ENCODE measurements at places on chromosomes 2 and 18.

GRCh38 chr2:63880625-63881024, 38.9 kb downstream of the UGP2 start:
- no peak for DNase-seq

- DNase-seq: no peak
Observed at GRCh38 chr18:37496568-37496967, 69.0 kb downstream of the CELF4 start.

- no peak for DNase-seq
Observed at GRCh38 chr2:215796140-215796855, 217.1 kb downstream of the MREG start.

- no peak for DNase-seq
Observed at GRCh38 chr2:228344531-228344930, 163.0 kb upstream of the SPHKAP start.

GRCh38 chr18:63131106-63131958, 188.2 kb downstream of the BCL2 start:
- DNase-seq: no peak

DNA sequence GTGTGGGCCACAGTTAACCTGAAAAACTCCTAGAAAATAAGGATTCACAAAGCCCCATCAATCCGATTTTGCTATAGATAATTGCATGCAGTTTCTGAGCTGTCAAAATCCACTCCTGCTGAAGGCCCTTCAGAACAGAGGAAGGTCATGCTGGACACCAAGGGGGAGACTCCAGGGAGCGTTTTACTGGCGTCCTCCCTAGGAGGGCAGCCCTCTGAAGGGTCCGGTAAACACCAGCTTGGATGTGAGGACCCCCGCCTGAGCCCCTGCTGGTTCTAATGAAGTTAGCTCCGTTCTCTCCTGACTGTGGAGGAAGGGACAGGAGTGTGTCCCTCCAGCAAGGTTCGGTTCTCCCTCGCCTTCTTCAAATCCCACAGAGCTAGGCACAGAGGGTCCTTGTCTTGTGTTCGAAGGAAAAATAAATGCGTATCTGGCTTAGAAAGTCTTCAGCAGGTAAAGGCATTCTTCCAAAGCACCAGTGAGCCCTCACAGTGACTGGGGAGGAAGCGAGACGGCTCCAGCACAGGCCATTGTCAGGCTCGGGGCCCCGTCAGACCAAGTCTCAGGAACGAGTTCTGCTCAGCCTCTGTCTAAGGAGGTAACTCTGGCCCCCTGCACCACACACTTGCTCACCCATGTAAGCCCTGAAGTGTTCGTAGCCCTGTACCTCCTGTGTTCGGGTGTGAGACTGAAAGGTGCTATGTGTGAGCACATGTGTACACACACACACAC, 41.6 kb downstream of the CABLES1 start:
- DNase-seq: no peak

- no peak for DNase-seq
Observed at GRCh38 chr2:58594762-58595161, 353.6 kb upstream of the FANCL start.

GRCh38 chr2:135030826-135031225, 16.4 kb downstream of the MAP3K19 start:
- no peak for DNase-seq

GRCh38 chr2:59233448-59233847, 992.3 kb upstream of the FANCL start:
- no peak for DNase-seq

GRCh38 chr2:69798290-69798908, 31.1 kb upstream of the GMCL1 start:
- DNase-seq: no peak

- no peak for DNase-seq
Observed at GRCh38 chr2:24813691-24814137, 20.5 kb downstream of the CENPO start.

GRCh38 chr18:36108601-36109000, 20.5 kb downstream of the SLC39A6 start:
- no peak for DNase-seq
